ENCODE measurements at places on chromosomes 12 and 14.

- DNase-seq: no peak
These were observed 224.1 kb upstream of the PLEKHG7 start for GRCh38 chr12:92478692-92479091.

- DNase-seq: no peak
These were observed 273.8 kb downstream of the TTC8 start for GRCh38 chr14:89098254-89098653.

- no peak for DNase-seq
These were observed 67.0 kb upstream of the CCDC198 start for GRCh38 chr14:57560681-57561080.

DNA sequence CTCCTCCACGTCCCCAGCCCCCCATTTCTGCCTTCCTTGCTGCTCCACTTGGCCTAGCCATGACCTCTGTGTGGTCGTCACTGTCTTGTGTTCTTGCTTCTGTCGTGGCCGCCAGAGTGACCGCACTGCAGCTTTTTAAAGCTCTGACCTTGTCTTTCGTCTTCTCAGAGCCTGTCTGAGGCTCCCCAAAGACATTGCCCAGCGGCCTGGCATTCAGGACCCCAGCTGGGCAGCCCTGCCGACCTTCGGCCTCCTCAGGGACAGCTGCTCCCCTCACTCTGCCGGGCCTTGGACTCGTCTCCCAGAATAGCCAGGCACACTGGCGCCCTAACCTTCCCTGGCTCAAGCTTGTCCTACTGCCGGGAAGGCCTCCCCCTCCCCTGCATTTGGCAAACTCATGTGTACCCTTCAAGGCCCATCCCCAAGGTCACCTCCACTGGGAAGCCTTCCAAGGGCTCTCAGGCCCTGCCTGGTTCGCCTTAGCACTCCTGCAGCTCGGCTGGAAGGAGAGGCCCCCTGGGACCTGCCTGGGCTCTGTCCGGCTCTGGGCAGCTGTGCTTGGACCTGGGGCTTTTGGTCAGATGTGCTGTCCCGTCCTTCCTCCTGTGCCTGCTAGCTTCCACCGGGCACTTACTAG is 15.7 kb upstream of the DLK1 start:
- no peak for DNase-seq

Data from CMK (cell line).